ENCODE measurements at places on chromosomes 4 and X.

GRCh38 chrX:50402886-50403285, 67.7 kb downstream of the DGKK start:
- no peak for DNase-seq

GRCh38 chrX:1883772-1884171, 268.9 kb downstream of the ASMT start:
- no peak for DNase-seq

DNA sequence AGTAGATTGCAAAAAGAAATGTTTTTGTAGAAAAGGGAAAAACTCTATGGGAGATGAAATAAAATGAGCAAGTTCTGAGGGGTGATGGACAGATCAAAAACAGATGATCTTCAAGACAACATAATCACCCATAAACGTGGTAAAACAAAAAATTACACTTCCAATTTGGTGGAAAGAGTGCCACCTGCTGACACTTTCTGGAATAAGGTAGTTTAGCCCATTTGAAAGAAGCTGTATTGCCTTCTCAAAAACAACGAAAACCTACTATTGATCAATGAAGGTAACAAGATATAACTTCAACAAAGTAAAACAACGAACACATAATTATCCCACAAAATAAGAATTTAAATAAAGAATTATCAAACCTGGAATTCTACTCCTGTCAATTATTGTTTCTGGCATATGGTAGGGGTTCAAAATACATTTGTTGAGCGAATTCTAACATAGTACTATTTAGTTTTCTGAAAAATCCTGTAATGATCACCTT, 2.5 kb downstream of the COQ2 start:
- peak; percentile 25 for DNase-seq

DNA sequence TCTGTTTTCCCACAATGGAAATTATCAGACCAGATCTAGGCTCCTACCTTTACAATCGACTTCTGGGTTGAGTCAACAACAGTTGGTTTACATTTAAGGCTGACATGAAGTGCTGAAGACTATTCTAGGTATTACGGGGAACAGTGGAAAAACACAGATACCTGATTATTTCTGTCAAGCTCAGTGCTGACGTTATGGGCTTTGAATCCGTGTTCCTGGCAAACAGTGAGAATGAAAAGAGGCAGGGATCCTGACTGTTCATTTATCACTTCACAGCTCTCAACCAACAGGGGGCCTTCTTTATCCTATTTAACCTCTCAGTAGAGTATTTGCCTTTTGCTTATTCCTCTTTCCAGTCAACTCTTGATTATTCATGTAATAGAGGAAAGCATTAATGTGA, 43.1 kb downstream of the TMEM164 start:
- DNase-seq = no peak

- no peak for DNase-seq
Measured at GRCh38 chrX:1518512-1518911, 18.5 kb downstream of the P2RY8 start.

- no peak for DNase-seq
Measured at GRCh38 chrX:107880054-107880610, 54.5 kb downstream of the MID2 start.

GRCh38 chr4:14842964-14843630, 159.2 kb upstream of the CPEB2 start:
- no peak for DNase-seq

DNA sequence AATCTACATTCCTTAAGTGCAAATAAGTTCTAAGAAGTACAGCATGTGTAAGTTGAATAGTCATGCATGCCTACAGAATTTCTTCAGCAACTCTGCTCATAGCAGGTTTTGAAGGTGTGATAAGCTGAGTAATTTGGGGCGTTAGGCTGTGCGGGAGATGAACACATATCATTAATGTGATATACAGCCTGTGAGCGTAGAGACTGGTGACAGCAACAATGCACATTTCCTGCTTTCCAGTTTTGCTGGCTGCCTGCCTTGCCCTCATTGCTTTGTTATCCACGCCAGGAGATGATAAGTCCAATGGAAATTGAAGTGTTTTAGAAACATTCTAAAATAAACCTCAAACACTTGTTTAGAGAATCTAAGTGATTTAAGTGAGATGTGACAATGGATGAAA, 1709.4 kb downstream of the ARAP2 start:
- DNase-seq = no peak

DNA sequence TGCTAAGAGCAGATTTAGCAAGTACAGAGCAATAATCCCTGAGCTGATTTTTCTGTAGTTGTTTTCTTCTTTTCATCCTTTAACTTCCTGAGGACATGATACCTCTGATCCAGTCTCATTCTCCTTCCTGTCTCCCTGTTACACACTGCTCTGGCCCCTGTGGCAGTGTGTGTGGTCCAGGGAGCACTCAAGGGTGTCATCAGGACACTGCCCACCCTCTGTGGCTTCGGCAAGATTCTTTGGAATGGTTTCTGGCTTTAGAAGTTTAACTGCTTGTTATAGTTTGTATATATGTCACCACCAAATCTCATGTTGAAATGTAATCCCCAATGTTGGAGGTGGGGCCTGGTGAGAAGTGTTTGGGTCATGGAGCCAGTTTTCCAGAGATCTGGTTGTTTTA, 637.3 kb downstream of the BCOR start:
- no peak for DNase-seq

GRCh38 chr4:73862322-73862721, 6.9 kb upstream of the CXCL1 start:
- DNase-seq = no peak

DNA sequence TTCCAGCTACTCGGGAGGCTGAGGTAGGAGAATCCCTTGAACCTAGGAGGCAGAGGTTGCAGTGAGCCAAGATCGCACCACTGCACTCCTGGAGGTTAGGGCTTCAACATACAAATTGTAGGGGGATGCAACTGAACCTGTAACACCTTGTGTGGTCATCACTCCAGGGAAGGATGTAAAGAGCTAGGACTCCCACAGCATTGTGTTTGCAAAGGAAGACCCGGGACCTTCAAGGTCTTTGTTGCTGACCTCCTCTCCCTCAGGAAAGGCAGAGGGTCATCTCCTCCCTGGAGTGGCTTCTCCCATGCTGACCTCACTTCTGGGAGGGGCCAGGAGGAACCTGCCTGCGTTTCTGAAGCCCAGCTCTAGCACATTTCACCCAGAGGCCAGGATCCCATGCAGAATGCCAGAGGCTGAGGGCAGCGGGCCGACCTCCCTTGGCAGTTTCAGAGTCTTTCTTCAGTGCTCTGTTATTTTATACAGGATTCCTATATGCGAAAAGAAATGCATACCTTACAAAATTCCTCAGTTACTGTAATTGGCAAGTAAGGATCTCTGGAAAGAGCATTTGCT, 80.2 kb downstream of the HTRA3 start:
- DNase-seq = no peak

- DNase-seq = no peak
Measured at GRCh38 chrX:73446831-73447230, at the start of gene CDX4. CDX4 (plus strand) TSS chrX:73447053; CDS start chrX:73447254, 201 bp downstream.

DNA sequence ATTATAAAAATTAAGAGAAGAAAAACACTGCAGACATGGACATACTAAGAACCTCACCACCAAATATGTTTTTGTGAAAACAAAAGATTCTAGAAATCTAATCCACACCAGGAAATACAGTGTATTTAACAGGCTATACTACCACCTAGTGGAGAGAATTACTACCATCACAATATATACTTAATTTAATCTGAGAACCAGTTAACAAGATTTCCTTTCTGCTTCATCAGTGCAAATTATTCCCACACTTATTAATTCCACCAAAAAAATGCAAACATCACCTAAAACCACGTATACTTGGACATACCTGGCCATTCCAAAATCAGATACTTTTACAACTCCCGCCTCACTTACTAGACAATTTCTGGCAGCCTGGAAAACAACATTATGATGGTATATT, 7.0 kb upstream of the TXK start:
- no peak for DNase-seq

DNA sequence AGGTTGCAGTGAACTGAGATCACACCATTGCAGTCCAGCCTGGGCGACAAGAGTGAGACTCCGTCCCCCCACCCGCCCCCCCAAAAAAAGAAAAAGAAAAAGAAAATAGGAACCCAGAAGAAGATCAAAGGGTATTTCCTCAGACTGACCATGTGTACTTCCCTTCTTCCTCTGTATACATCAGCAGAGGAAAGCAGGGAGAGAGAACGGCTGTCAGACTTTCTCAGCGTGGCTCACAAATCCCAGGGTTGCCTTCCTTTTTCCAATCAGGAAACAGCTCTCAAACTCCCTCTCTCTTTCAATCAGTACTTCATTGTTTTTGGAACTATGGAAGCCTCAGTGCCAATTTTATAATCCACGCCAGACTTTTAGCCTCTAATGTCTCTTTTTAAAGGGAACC, 59.1 kb downstream of the CHRNA9 start:
- DNase-seq = no peak

- no peak for DNase-seq
Measured at GRCh38 chrX:123140454-123140853, 43.6 kb upstream of the GRIA3 start.

- no peak for DNase-seq
Measured at GRCh38 chr4:89305712-89306437, 1.7 kb downstream of the GPRIN3 start.

DNA sequence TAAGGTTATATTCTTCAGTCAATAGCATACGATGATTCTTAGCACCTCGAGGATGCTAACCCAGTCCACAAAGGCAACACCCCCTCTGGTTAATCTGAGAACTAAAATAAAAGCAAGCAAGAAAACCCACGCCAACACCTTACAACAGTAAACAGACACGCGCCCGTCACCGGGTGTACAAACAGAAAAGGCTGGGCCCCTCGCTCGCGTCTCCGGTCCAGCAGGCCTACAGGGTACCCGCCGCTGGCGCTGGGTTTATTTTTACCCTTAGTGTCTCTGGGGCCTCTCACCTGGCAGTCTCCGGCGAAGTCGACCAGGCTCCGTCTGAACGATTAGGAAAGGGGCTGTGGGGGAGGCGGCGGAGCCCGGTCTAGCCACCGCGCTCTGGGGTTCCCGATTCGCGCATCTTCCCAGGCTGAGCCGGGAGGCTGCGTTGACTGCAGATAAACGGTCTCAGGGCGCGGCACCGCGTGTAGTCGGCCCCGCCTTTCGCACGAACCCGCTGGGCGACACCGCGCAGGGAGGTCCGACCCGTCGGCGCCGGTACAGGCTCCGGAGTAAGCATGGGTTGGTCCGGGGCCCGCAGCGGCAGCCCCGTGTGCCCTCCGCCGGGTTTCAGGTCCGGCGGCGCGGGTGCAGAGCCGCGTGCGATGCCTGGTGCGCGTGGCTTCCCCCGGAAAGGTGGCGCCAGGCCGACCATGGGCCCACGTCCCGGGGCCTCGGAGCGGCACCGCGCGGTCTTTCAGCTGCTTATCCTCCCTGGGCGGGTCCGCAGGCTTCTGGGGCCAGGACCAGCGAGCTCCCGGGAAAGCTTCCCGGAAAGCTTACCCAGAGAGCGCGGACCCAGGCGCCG, 441 bp downstream of the SLC9B2 start:
- DNase-seq = peak; percentile 45

- DNase-seq = no peak
Measured at GRCh38 chr4:54742636-54743399, 85.1 kb downstream of the KIT start.

- no peak for DNase-seq
Measured at GRCh38 chr4:18630218-18631110, 608.9 kb upstream of the LCORL start.

GRCh38 chr4:85498068-85498733, 23.3 kb downstream of the ARHGAP24 start:
- DNase-seq = no peak

- DNase-seq = no peak
Measured at GRCh38 chr4:37953620-37954293, 6.4 kb upstream of the PTTG2 start.

DNA sequence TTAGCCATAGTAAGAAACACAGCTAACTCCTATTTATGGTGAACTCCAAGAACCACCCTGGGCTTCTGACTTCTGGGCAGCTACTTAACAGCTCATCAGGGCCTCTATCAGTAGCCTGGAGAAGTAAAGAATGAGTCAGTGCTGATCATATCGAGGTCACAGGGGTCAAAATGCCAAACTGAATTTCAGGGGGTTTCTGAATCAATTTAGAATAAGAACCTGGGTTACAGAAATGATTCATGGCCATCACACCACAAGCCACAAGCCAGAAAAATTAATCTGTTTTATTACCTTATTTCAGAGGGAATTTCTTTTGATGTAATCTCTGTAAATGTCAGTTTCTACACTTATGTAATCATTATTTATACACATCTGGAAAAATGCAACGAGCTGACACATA, 64.4 kb downstream of the CHST7 start:
- DNase-seq = no peak

DNA sequence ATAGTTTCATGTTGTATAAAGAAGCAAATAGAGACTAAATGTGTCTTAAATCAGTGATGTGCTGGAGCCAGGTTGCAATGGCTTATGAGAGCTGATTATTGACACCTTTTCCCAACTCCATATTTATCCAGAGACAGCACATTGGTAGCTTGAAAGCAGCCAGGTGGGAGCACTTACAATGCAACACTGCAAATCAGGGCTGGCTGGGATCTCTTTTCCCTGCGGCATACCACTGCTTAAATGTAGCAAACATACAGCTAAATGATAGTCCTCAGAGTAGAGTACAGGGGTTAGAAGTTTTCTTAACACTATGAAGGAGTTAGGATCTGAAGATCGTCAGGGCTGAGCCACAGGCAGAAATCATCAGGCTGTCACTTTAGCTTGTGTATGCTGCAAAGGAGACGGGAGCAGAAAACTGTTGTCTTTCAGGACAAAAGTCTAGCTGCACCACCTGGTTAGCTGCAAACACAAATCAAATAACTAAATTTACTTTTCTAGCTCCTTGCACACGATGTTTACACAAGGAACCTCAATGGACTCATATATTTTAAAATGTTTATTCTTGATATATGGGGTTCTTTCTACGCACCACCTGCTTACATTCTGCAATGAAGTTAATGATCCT, 527.3 kb downstream of the TLL1 start:
- DNase-seq = no peak

GRCh38 chrX:151973851-151974335, 583 bp downstream of the GABRE start:
- DNase-seq = no peak

DNA sequence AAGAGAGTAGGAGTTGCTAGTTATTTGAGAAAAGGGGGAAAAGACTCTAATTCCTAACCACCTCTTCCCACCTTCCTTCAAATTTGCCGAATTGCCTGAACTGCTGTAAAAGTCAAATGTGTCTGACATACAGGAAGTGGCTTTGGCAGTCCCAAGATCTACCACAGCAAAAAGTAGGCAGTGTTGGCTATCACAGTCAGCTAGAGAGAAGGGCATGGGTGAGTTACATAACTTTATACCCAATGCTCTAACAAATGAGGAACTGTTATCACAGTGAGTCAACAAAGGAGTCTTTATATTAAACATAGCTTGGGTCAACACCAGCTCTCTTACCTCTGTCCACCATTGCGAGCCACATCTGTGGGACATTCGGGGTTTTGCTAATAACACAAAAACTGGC, 2.4 kb upstream of the MBNL3 start:
- peak; percentile 48 for DNase-seq

- DNase-seq = no peak
Measured at GRCh38 chrX:75076429-75076828, 79.7 kb downstream of the ABCB7 start.
